Colonic mucosa (tissue), 4 donors: ENCODE measurements at places on chromosomes 4 and X. TPM values are rescaled to one million over a fixed set of nuclear protein-coding genes. Genes with fewer than 3 reads are reported as not detected.

GRCh38 chr4:88953400-88953799 lies 103.6 kb downstream of the FAM13A start:
- DNase-seq: no peak

DNA sequence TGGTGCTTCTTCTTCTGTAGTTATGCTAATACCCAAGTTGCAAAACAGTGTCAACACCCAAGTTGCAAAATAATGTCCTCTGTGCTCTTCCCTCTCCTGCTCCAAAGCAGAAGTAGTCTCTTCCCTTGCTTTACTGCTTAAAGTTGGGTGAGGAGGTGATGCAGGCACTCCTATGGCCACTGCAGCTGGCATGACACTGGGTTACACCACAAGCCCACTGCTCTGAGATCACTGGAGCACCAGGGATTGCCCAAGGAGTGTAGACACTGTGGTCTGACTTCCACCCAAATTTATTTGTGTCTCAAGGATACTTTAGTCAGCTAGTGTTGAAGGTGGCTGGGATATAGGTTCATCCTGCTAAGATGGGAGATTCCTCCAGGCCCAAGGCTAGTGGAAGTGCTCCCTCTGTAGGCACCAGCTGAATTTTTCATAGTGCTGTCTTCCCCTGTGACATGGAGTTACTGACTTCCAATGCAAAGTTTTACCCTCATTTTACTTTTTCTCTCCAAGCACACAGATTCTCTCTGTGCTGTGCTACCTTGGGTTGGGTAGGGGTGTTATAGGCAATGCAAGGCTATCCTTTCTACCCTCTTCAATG lies 196.2 kb upstream of the TENT5D start:
- no peak for DNase-seq

Gene PAGE1
- not detected for total RNA-seq

DNA sequence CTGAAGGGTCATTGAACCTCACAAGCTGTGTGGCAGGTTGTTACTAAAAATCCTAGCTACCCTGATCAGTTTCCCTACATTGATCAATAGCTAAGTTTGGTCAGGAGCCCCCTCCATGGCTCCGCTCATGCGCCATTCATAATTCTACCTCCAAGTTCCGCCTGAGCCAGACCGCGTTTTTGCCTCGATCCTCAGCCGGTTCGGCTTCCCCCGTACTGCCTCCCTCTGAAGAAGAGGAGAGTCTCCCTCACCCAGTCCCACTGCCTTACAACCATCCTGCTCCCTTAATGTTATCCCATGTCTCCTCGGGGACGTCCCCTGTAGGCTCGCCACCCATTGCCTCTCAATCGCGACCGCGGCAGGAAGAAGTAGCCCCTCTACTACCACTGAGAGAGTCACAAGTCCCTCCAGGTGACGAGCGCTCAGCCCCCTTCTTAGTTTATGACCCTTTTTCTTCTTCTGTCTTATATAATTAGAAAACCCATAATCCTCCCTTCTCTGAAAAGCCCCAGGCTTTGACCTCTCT lies 158.2 kb downstream of the DEFB131A start:
- no peak for DNase-seq

GRCh38 chrX:115939070-115939469 lies 231.5 kb upstream of the AGTR2 start:
- DNase-seq: no peak

DNA sequence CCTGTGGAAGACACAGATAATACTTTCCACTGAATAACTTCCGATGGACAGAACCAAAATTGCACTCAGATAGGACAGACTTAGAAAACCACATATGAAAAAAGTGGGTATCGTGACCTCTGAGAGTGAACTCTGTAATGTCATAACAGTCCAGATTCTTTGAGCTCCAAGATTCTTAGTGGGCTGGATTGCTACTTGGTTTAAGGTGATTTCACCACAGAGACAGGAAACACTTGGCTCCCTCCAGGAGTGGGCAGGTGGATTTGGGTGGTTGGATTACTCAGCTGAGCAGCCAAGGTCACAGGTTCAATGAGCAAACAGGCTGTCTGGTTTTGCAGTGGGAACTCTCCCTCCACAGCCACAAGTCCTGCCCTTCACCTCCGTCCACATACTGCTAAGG lies 126.0 kb downstream of the AFAP1 start:
- no peak for DNase-seq

Gene ATP10D
- 8.6 TPM for total RNA-seq

DNA sequence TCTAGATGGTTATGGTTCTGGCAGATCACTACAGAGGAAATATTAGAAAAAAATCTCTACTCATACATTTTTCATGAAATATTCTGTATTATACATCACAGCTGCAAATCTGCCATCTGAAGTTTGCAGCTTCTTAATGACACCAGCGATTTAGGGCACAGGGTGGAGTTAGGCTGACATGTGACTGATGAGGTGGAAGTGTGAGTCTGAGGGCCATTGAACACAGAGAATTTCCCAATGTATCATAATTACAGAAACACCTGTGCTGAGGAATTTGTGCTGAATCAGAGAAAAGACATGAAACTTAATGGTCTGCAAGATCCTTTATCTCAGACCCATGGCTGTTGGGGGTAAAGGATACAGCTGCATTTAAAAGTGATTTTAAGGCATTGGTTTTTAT lies 2025.6 kb upstream of the AGA start:
- DNase-seq: no peak

DNA sequence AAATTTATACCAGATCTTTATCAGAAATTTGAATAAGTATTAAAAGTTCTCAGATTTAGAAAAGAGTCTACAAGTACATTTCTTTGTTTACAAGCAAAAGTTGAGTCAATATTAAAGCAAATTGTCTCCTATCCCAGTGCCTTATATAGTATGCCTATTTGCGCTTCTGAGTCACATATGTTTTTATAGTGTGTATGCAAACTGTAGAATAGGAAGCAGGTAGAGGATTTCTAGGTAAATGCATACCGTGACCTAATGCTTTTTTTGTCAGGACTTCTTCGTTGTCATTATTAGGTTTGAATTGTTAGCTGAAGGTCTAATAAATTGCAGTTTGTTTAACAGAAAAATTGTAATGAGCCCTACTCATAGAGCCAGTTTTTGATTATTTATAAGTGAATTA lies 22.2 kb downstream of the CEP44 start:
- no peak for DNase-seq

Gene TMPRSS11A
- not detected for total RNA-seq

- DNase-seq: no peak
Observed at GRCh38 chr4:152628128-152628527, 51.7 kb downstream of the TMEM154 start.

DNA sequence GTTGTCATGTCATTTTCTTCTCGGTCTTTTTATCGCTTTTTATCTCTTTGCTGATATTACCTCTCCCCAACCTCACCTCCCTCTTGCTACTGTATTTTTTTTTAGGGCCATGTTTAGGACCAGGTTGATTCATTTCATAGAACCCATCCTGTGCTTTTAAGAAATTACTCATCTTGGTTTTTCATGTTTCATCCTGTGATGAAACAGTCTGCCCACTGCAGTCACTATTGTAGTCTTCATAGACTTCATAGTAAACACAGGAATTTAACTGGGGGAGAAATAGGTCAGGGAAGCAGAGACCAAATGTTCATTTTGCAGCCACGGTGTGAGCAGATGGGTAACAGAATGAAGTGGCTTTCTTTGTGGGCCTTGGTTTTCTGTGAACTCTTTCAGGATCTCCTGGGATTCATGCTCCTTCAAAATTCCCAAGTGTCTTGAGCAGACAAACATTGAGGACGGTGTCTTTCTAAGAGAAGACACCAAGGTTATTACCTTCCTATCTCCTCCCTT lies 161.8 kb downstream of the NAA11 start:
- no peak for DNase-seq

- no peak for DNase-seq
Observed at GRCh38 chr4:11546391-11547175, 117.9 kb upstream of the HS3ST1 start.

DNA sequence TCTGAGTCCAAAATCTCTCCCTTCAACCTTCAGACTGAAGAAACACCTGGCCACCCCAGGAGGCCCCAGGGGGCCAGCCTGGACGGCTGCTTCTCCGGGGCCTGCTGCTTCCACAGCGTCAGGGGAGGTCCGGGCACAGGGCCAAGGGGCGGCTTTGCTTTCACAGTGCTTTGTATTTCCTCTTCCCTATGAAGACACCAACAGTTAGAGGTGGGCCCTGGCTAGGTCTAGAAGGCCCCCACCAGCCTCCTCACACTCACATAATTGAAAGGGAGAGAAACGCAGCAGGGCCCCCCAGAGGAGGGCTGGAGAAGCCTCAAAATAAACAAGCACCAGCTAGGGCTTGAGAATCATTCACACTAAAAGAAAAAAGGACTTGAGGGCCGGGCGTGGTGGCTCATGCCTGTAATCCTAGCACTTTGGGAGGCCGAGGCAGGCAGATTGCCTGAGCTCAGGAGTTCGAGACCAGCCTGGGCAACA lies 17.8 kb downstream of the SCD5 start:
- peak; percentile 76 for DNase-seq
